Left hindlimb (tissue), 1 donor: ENCODE measurements at places on chromosomes 1 and 21.

DNA sequence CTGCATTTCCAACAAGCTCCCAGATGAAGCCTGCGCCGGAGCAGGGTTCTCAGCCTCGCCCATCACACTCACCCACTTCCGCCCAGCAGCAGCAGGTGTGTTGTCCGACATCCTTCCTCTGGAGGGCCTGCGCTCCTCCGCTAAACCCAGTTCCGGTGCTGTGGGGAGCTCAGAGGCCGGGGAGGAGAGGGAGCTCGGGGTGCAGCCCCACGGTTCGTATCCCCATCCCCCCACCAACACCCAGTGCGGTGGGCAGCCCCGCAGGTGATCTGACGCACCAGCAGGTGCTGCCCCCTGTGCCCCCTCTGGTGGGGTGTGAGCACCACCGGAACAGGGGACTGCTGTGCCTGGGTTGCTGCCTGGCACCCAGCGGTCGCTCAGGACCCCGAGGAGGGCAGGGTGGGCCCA, 3.4 kb upstream of the PEX10 start:
- no peak for DNase-seq

DNA sequence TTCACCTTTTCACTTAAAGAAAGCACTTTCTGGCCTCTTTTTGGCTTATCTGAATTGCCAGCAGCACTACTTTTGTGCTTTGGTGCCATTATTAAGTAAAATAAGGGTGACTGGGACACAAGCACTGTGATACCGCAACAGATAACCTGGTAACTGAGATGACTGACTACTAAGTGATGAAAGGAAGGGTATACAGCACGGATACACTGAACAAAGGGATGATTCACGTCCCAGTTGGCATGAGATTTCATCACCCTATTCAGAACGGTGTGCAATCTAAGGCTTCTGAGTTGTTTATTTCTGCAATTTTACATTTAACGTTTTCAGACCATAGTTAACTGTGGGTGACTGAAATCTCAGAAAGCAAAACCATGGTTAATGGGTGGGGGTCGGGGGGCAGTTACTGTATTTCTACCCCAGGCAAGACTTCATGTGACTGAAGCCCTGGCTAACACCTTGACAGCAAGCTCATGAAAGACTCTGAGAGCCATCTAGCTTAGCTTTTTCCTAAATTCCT, 102.8 kb downstream of the CLIC6 start:
- DNase-seq, result no peak

DNA sequence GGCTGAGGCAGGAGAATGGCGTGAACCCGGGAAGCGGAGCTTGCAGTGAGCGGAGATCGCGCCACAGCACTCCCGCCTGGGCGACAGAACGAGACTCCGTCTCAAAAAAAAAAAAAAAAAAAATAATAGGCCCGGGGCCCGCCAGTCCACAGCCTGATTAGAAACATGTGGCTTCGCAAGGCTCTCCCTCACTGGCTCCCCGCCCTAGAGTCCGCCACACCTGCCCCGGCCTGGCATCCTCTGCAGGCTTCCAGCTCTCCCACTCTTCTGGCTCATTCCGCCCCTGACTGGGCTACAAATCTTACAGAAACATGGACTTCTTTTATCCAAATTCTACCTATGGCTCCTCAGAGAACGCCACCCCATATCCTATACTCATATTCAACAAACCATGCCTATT, 32.4 kb downstream of the PGBD5 start:
- DNase-seq, result no peak

DNA sequence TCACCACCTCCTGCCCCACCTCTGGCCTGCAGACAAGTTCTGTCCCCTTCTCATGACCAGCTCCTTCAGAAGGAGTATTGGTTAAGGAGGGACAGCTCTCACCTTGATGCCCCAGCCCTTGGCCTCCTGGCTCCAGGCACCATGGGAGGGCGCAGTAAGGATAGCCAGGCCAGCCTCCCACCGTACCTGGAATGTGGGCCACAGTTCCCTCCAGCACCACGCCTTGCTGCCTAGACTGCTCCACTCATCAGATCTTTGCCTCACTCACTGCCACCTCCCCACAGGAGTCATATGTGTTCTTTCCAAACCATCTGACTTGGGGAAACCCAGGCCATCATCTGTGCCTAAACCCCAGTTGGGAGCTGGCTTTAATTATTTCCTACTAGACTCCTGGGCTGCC, 97.0 kb downstream of the CCDC185 start:
- DNase-seq, result no peak

DNA sequence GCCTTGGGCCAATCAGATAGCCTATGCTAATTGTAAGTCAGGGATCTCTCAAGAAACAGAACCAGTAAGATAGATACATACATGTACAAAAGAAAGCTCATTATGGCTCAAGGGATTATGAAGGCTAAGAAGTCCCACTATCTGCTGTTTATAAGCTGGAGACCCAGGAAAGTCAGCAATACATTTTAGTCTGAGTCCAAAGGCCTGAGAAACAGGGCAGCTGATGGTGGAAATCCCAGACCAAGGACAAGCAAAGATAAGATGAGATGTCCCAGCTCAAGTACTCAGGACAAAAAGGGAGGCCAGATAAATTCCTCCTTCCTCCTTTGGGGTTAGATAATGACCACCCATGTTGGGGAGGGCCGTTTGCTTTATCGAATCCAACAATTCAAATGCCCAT, 269.9 kb downstream of the AJAP1 start:
- DNase-seq, result no peak

DNA sequence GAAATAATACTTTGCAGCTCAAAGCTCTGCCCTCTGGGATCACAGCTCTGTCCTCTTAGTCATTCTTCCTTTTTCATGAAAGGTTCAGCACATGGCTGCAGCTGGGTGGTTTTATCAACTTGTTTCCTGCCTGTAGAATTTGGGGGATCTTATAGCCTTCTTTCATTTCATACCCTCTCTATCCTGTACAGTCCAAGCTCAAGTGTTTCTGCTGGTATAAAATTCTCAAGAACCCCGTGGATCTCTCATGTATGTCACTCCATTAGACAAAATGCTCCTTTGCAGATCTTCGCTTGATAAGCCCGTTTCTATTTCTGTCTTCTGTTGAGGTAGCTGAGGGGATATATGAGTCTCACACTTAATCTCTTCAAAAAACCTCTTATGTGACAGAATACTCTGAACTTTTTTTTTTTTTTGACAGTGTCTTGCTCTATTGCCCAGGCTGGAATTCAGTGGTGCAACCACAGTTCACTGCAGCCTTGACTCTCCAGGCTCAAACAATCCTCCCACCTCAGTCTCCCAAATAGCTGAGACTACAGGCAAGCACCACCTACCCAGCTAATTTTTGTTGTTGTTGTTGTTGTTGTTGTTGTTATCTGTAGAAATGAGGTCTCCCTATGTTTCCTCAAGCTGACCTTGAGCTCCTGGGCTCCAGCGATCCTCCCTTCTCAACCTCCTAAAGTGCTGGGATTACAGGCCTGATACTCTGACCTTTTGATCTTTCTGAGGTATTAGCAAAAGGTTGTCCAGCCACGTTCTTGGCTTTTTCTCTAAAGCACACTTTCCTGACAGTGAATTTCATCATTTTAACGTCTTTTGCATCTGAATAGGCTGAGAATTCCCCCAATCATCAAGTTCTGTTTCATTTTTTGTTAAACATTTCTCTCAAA, 24.6 kb upstream of the COL9A2 start:
- no peak for DNase-seq

GRCh38 chr1:27132624-27133023, 22.3 kb downstream of the SLC9A1 start:
- DNase-seq, result no peak

- DNase-seq, result no peak
These were observed 201.6 kb upstream of the PTBP2 start for GRCh38 chr1:96519851-96520578.

DNA sequence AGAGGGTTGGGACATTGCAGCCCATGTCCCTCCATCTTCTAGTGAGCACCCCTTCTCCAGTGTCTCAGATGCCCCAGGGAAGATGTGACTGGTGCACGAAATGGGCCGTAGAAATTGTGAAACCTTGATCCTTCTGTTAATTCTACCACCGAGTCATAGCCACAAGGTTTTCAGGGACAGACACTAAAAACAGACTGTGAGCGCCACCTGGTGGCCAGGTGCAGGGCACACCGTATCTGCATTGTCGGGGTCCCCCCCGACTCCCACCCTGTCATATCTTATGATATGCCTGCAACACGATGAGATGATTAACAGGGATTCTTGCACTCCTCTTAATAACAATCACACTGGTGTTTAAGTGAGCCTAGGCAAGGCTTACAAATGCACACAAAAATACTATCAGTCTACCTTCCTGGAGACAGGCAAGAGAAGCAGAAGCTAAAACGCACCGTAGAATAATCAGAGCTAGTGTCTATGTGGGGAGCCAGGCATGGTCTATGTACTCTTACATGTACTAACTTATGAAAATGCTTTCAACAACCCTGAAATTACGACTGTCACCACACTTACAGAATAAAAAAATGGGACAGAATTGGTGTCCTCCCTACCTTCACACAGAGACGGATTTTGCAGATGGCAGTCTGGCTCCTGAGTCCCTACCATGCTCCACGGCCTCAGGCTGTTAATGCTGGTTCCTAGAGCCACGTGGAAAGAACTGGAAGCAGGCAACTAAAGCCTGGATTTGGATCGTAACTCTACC, 57.9 kb downstream of the FHAD1 start:
- peak; percentile 58 for DNase-seq

- no peak for DNase-seq
These were observed 32.6 kb downstream of the NIBAN1 start for GRCh38 chr1:184941735-184942134.

DNA sequence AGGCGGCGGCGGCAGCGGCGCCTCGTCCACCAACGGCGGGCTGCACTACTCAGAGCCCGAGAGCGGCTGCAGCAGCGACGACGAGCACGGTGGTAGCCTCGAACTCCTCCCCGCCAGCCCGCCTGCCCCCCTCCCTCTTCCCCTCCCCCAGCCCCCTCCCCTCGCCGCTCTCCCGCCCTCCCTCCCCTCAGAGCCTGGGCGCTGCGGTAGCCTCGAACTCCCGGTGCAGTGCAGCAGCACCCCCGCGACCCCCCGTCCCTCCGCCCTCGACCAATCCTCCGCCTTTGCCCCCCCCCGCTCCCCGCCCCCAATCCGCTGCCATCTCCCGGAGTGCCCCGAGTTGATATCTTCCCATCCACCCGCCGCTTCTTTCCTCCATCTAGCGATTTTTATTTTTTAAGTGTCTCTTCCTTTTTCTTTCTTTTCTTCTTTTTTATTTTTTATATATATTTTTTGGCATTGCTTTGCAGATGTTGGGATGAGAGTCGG, 516 bp downstream of the RCOR3 start:
- DNase-seq, result peak; percentile 89

GRCh38 chr1:245201201-245201600, 46.4 kb downstream of the KIF26B start:
- no peak for DNase-seq

GRCh38 chr1:201850053-201850397, 21.1 kb downstream of the IPO9 start:
- DNase-seq, result no peak

DNA sequence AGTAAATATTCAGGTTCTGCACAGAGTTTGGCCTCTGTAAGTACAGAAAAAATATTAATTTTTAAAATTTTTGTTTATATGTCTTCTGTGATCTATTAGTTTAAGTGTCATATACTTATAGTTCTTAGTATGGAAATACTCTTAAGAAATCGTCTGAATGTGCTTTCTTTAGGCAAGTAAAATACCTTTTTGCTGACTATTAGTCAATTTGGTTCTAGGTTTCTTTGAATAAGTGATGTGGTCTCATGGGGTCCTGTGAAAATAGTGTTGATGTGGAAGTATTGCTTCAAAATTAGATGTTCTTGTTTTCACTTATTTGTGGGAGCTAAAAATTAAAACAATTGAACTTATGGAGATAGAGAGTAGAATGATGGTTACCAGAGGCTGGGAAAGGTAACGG, 23.9 kb downstream of the MIGA1 start:
- DNase-seq, result no peak

- DNase-seq, result no peak
These were observed 187.7 kb downstream of the TRABD2B start for GRCh38 chr1:47809301-47810084.

DNA sequence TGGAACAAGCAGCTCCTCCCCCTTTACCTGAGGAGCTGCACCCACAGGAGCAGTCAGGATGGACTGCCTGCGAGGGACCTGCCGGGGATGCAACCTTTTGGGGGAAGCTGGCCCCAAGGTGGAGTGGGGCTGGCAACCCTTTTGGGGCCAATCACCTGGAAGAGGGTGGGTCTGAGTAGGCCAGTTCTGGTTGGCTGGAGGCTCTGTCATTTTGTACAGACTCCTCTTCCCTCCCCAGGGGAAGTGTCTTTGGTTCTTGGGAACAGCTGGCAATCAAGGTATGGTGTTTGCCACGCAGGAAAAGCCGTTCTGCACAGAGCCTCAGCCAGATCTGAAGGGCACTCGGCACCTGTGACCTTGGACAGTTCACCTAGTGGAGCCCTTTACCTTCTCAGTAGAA, 280 bp upstream of the A3GALT2 start:
- DNase-seq, result no peak

- DNase-seq, result no peak
These were observed 40.2 kb downstream of the BCL9 start for GRCh38 chr1:147581459-147581858.

- DNase-seq, result no peak
These were observed 582 bp downstream of the TRPM2 start for GRCh38 chr21:44354001-44354405.

GRCh38 chr1:30335389-30335996, 387.9 kb downstream of the MATN1 start:
- no peak for DNase-seq

DNA sequence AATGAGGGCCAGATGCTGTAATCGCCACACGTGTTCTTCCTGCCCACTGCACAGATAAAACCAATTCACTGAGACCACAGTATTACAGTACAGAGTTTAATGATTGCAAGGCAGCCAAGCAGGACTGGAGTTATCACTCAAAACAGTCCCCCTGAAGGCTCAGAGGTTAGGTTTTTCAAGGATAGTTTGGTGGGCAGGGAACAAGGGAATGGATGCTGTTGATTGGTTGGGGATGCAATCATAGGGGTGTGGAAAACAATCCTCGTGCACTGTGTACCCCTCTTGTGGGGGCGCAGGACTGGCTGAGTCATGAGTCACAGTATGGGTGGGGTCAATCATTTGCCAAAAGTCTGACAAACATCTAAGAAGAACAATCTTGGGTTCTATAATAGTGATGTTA, 12.4 kb upstream of the USP1 start:
- no peak for DNase-seq

GRCh38 chr1:98962156-98962555, 42.5 kb downstream of the PLPPR5 start:
- no peak for DNase-seq

DNA sequence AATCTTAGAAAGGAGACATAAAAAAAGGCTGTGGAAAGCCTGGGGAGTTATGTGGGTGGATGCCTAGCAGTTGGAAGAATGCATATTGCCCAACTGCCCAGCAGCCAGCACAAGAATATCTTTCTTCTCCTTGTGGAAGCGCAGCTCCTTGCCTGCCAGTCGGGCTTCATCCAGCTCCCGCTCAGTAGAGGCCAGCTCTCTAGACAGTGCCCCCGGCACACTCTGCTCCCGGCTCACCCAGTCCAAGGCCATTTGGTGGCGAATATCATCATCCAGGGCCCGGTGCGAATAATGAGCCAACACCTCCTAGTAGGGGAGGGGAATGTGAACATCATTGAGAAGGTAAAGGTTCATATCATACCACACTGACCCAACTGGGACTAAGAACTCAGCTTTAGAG, 9.0 kb upstream of the RBM8A start:
- no peak for DNase-seq

- DNase-seq, result no peak
These were observed 140.5 kb downstream of the TIAM1 start for GRCh38 chr21:31203431-31204054.
